ENCODE measurements at places on chromosomes 1 and 21.

DNA sequence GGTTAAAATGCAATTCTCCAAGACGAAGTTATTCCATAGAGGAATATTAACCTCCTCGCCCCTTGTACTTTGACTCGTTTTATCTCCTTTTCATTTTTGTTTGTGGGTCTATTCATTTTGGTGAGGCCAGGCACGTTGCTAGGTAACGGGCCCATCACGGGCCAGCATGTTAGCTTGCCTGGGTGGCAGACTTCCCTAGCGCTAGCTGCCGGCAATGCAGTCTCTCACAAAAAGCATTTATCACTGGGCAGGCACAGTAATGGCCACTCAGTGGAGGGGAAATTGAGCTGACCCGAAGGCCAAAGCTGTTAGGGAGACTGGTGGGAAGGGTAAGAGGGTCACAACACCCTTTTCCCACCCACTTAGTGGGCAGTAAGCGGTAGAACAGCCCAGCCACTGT is 234.4 kb upstream of the FOXD3 start:
- DNase-seq = no peak

DNA sequence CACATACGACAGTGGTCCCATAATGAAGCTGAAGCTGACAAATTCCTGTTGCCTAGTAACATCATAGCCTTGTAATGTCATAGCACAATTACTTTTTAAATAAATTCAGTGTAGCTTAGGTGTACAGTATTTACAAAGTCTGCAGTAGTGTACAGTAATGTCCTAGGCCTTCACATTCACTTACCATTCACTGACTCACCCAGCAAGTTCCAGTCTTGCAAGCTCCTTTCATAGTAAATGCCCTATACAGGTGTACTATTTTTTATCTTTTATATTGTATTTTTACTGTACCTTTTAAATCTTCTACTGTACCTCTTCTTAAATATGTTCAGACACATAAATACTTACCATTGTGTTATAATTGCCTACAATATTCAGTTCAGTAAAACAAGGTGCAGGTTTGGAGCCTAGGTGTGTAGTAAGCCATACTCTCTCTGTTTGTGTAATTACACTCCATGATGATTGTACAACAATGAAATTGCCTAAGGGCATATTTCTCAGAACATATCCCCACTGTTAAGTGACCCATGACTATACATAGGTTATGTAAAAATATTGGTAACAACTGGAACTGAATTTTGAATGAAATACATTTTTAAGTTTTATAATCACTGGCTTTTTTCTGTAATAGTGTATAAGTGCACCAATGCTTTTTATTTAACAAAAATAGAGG is 33.5 kb upstream of the ADAM30 start:
- no peak for DNase-seq

DNA sequence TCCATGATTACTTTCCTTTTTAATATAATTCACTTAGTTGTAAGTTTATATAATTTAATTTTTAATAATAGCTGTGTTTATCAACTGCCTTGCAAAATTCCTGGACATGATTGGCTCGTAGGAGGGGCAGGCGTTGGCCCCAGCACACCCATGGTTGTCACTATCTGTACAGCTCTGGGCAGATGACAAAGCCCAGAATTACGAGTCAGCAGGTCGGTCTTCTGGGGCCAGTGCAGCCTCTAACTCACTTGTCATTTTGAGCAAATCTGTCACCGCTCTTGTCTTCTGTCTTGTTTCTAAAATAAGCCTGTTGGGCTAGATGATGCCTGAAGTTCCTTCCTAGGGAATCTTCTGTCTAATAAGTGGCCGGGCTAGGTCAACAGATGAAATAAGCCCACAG is 21.4 kb upstream of the LRRC38 start:
- DNase-seq = no peak

DNA sequence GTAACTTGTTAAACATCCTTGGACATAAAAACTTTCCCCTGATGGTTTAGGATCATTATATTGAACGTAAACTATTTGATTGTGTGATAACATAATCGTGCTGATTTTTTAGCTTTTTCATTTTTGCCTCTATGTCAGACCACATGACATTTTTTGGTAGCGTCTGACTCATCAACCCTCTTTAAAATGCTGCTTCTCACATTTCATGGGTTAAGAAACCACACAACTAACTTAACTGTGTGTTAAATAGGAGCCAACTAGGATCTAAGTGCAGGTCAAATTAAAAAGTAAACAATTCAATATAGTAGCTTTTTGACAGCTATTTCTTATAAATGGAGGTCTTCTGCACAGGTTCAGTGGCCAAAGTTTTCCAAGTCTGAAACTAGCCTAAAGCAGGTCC is 9.8 kb downstream of the BTG3 start:
- no peak for DNase-seq

- DNase-seq = no peak
These were observed 51.2 kb downstream of the KCNJ15 start for GRCh38 chr21:38307771-38308531.

GRCh38 chr1:34479731-34480130 is 275.1 kb upstream of the GJB5 start:
- DNase-seq = no peak

DNA sequence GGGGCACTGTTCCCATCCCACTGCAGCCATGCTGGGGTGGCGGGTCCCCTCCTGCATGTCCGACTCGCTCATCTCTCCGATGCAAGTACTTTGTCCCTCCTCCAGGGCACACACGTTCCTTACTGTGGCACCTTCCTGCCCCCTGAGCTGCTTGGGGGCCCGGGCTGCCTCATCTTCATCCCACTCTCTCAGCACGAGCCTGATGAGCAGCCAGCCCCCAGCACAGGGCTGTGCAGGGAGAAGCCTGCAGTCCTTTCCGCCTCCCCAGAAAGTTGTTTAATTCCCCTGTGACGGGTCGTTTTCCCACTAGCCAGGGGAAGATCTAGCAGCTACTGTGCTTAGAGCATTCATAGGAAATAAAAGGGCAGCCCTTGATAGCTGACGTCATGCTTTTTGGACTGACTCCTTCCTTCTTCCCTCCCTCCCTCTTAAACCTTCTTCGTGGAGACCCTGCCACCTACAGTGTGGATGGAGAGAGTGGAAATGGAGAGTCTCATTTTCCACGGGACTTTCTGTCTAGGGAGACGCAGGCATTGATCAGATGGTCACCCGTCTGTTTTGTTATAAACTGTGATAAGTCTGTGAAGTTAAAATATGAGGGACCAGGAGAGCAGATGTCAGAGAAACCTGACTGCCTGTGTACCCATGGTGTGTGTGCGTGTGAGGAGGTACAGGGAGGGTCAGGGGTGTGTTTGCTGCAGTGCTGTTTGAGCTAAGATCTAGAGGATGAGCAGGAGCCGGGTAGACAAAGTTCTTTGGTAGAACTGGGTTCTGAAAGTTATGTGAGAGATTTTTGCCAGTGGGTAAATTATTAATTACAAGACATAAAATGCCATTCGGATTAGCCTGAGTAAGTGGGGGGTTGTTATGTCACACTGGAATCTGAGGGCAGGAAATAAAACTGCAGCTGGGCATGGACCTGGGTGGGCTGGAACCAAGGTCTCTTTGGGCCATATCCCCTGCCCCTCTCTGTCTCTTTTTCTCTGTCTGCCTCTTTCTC is 34.3 kb downstream of the GPR137B start:
- no peak for DNase-seq

DNA sequence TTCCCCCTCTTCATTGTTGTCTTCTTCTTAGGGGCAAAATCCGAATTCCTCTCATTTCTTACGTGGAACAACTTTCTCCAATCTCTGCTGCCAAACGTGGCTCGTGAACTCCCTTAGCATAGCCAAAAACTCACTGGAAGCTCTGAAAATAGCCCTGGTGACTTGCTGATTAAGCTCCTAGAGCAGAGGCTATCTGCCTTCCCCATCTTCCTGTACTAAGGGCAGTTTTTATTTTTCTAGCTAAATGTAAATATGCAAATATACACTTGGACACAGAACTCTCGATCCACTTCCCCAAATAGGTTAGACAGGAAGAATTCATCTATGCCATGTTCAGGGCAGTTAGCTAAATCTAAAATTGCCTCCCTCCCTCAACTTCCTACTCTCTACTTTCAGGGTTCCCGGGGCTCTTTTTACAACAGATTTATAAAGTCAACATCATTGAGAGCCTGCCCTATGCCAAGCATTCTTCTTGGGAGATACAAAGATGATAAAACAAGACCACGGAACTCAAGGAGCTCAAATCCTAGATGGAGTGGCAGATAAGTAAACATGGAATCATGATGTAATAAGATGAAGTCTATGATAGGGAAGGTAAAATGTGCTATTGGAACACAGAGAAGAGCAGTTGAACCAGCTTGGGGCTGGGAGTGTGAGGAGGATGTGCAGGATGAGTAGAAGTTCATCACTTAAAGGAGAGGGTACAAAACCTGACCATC is 59.4 kb upstream of the FMOD start:
- DNase-seq = no peak

DNA sequence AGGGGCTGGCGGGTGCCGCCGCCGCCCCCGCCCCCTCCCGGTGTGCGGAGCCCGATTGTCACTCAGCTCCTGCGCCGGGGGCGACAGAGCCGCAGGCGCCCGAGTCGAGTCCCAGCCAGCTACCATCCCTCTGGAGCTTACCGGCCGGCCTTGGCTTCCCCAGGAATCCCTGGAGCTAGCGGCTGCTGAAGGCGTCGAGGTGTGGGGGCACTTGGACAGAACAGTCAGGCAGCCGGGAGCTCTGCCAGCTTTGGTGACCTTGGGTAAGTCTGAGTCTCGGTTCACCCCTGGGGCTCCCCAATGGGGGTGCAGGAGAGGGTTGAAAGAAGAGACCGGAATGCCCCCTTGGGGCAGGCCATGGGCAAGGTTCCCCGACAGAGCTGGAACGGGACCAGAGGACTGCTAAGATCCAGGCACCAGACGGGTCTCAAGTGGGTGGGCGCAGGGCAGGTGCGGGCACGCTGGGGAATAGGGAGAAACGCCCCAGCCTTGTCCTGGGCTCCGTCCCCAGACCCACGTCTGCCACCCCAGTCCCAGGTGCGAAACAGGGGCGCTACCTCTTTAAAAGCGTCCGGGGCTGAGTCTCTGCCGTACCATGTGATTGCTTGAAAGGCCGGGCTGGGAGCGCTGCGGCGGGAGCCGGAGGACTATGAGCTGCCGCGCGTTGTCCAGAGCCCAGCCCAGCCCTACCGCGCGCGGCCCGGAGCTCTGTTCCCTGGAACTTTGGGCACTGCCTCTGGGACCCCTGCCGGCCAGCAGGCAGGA is at the start of gene ADORA1:
TSS of gene ADORA1 (plus strand) at position 61 of the 765 bp plus-strand sequence. CDS start 1,116 bp downstream, outside the sequence.
- no peak for DNase-seq

GRCh38 chr1:47059376-47059775 is 7.7 kb upstream of the CYP4Z1 start:
- no peak for DNase-seq

DNA sequence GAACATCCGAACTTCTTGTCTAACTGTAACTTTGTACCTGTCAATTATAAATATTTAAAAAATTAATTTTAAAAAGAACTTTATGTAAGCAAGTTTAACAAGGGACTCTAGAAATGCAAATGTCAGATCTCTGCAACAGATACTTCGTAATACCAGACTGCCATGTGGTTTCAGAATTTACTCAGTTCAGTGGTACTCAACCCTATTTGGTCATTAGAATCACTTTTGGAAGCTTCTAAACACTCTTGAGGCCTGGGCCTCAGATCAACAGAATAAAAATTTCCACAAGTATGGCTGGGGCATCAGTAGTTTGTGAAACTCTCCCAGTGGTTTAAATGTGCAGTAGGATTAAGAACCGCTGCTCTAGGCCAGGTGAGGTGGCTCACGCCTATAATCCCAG is 139.5 kb upstream of the SMYD2 start:
- DNase-seq = no peak

DNA sequence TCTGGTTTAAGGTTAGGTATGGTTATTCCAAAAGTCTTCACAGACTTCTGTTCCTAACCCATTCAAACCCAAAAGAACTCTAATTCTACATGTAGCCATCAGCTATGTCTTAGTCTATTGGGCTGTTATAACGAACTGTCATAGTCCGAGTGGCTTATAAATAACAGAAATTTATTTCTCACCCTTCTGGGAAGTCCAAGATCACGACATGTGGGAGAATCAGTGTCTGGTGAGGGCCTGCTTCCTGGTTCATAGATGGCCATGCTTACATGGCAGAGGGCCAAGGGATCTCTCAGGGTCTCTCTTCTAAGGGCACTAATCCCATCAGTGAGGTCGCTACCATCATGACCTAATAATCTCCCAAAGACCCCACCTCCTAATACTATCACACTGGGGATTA is 103.0 kb upstream of the PPP2R5A start:
- DNase-seq = no peak

- DNase-seq = no peak
These were observed 218.0 kb upstream of the GALNT2 start for GRCh38 chr1:229848752-229849677.

GRCh38 chr1:89085781-89086180 is 20.8 kb upstream of the GBP1 start:
- DNase-seq = peak; percentile 50

- DNase-seq = no peak
These were observed 297.3 kb upstream of the KAZN start for GRCh38 chr1:14300991-14301703.

DNA sequence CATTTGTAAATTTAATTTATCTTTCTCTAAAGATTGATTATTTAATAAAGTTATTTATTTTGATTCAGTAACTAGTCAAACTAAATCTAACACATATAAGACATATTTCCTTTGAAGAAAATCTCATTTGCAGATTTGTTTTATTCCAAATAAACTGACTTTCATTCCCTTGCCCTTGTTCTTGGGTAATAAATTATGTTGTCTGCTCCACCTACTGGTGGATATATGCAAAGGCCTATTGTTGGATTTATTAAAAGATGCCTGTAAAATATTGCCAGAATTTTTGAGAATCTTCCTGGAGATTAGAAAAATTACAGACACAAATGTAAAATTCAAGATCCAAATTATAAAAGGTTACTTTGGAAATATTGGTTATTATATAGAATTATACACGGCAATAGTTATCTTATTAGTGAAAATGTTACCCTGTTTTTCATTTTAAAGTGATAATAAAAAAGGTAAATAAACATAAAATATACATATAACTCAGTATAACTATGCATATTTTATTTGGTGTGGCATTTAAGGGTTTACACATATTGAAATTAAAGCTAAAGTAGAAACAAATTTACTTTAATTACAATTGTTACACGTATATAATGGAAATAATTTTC is 116.1 kb downstream of the SPATA17 start:
- no peak for DNase-seq

GRCh38 chr21:38784458-38785266 is 21.1 kb upstream of the ETS2 start:
- DNase-seq = no peak

DNA sequence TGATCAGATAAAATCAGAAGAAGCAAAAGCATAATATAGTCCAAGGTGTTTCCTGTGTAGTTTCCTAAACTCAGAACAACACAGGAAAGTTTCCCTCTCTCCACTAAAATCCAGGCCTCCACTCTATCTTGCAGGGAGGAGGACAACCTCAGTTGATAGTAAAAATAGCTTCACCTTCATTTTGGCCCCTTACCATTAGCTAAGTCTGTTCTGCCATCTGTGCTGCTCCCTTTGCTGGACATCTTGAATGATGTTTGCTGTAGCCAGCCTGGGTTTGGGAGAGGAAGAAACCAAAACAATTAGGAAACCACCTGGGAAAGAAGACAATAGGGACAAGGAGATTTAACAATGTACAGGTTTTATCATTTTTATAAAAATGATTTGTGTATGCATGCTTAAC is 18.6 kb downstream of the DCAF8 start:
- no peak for DNase-seq
